ENCODE measurements at places on chromosomes 16 and 17.

GRCh38 chr16:67781565-67781921 is 24.8 kb downstream of the RANBP10 start:
- no peak for DNase-seq

- DNase-seq = no peak
Observed at GRCh38 chr17:42178817-42179216, 2.1 kb downstream of the KCNH4 start.

GRCh38 chr16:58021661-58022551 is 3.6 kb upstream of the MMP15 start:
- DNase-seq = no peak

DNA sequence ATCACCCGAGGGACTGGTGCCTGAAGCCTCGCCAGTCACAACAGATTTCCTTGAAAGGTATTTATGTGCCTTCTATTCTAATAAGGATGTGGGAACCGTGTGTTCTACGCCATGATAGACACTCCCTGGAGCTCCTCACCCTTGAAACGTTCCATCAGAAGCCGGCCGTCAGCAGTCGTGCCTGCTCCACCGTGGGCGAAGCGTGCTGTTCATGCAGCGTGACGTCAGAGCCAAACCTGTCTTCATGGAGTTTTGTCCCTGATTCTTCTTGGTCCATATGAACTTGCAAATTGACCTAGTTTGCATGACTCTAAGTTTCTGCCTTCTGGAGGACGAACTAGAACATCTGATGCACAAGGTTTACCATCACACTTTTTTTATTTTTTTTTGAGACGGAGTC is 4.5 kb upstream of the PPP1R27 start:
- DNase-seq = no peak

GRCh38 chr16:84618581-84619460 is 943 bp upstream of the COTL1 start:
- peak; percentile 96 for DNase-seq
